ENCODE measurements at places on chromosomes 5 and 9.

DNA sequence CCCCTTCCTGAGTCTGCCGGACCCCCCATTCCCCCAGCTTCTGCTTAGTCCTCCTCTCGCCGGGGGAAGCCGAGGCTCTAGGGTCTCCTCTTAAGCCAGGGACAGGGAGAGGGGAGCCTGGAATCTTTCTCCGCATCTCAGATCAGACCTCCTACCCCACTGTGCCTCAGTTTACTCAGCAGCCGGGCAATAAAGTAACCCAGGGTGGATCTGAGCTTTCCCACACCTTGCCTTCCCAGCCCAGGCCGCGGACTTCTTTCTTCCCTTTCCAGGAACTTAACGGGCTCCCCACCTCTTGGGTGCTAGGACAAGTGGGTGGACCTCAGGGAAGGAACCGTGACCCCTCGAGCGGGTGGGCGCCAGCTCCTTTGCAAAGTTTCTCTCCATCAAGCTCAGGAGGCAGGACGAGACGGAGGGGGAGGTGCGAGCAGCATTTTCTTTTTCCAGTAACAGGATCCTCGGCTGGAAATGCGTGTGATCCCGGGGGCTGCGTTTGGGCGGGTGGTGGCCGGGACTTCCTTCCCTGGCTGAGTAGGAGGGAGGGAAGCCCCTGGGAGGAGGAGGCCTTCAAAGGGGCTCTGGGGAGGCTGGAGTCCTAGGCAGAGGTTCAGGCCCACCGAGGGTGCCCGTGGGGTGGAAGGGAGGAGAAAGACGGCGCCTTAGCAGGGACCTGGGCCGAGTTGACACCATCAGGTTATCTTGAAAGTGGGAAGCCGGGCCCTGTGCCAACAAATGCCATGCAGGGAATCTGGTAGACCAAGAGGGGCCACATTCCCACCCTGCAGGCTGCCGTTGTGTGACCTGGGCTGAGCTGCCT lies 795 bp downstream of the DAB2IP start:
- DNase-seq: no peak

DNA sequence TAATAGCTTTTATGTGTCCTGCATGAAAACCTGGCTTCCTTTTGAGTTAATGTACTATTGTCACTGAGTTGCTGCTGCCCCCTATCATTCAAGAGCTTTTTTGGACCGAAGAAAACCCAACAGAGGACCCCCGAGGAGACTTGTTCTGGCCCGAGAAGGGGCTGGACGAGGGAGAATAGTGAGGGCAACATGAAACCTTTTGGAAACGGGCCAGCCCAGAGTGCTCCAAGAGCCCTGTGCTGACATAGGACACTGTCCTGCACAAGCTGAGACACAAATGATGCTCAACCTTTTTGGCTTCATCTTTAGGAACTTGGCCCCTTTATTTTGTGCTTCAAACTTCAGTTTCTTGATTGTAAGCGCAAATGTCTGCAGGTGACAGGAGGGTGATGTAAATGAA lies 4.0 kb upstream of the GADD45G start:
- DNase-seq: no peak

- DNase-seq: no peak
These were observed 6.7 kb downstream of the DDX31 start for GRCh38 chr9:132663117-132663516.

- no peak for DNase-seq
These were observed 91.4 kb downstream of the LIFR start for GRCh38 chr5:38465061-38465460.

DNA sequence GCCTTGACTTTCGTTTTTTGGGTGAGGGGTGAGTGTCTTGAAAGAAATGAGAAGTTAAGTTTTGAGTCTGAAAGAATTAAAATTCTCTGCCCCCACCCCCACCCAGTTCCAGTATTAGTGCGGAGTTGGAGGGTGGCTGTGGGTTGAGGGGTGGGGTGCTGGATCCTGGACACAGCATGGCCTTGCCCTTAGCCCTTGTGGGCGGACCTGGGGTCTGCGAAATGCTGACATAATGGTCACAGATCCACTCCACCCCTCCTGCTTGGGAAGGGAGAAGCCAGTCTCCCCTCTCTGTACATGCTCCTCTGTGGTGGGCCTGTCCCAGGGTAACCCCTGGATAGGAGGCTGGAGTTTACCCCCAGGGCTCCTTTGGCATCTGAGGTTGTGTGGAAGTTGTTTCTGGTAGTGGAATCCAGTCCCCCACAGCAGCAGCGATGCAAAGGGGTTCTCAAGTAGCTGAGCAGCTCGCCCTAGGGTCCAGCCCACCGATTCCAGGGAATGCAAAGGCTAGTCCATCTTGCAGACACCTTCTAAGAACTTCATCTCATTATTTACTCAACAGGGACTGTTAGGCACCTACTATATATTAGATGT lies 42.8 kb upstream of the TCF7 start:
- no peak for DNase-seq

DNA sequence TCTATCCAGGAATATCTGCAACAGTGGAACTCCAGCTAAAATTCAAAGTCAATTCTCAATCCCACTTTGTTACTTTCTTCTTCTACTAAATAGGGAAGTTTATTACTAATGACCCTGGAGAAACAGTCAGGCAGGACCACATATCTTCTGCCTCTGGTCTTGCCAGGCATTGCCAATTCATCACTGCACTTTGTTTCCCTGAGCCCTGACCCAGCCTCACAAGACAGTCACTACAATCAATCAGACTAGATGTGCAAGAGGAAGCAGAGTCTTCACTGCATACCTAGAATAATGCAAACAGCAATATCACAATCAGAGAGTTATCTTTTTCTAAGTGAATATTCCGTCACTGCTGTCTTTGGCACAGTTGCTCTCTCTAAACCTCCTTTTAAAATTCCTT lies 74.9 kb upstream of the GAS1 start:
- no peak for DNase-seq

GRCh38 chr9:79701651-79702050 lies 129.9 kb downstream of the TLE4 start:
- no peak for DNase-seq

DNA sequence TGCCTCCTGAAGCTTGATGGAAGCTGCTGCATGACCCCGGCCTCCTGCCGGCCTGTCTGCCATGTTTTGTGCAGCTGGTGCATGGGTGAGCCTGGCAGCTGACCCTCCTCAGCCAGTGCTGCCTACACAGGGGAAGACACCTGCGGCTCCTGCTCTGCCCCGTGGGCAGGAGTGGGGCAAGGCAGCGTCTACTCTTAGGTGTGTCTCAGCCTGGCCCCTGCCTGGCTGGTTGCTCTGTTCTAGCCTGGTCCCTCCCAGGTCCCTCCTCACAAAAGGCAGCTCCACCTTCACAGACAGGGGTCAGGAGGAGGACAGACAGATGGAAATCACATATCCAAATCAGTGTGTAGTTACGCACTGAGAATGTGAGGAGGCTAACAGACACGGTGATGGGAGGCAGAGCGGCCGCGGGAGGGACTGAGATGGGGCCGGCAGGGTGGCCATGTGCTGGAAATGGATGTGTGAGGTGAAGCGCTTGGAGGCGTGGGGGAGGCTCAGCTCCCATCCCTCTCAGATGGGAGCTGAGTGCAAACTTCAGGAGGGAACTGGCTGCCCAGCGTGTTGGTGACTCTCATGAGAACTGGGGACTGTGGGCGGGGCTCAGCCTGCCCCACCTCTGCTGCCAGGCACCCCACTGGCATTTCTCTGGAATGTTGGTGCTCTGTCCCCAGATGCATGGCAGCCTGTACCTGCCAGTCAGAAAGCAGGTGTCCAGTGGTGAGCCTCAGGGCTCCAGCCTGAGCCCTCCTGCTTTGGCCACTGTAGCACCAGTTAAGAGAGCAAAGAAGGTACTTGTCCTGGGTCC lies 43.4 kb downstream of the PPARGC1B start:
- DNase-seq: no peak

GRCh38 chr5:14218480-14218879 lies 75.3 kb downstream of the TRIO start:
- DNase-seq: no peak

DNA sequence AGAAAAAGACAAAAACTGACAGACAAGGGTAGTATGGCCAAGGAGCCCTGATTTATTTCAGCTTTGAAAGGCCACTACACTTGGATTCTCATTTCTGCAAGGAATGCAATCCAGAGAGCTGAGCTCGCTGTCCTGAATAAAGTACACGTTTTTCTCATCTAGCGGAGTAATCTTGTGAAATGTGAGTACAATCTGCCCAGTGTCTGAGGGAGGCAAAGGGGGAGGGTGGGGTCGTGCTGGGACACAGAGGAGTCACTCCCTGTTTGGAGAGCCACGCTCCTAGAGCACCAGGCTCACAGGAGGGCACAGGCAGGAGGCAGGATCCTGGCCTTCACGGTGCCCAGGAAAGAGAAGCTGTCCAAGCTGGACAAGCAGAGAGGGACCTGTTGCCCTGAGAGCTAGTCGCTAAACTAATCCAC lies 51.0 kb upstream of the IFNK start:
- DNase-seq: no peak

DNA sequence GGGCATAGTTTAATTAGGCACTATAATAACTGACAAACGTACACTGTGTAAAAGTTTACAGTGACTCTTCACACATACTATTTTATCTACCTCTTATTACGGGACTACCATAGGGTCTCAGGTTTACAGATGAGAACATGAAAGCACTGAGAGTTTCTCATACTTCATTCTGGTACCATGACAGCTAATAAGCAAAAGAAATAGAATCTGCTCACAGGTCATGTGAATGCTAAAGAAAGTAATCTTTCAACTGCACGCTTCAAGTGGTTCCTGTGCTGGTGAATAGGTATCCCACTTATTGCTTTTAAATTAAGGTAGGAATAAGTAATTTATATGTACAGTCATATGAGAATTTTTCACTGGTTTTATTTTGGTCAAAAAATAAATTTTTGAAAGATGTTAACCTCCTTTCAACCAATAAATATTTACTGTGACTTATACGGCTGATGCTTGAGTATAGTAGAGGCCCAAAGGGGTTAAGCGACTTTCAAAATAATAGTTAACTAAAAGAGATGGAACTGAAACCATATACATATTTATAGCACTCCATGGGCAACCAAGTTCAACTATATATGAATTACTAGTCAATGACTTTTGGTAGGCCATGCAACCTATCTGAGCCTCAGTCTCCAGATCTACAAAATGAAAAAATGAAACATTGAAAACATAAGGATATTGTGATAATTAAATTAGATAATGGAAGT lies 8.1 kb downstream of the CDKN2A start:
- no peak for DNase-seq

DNA sequence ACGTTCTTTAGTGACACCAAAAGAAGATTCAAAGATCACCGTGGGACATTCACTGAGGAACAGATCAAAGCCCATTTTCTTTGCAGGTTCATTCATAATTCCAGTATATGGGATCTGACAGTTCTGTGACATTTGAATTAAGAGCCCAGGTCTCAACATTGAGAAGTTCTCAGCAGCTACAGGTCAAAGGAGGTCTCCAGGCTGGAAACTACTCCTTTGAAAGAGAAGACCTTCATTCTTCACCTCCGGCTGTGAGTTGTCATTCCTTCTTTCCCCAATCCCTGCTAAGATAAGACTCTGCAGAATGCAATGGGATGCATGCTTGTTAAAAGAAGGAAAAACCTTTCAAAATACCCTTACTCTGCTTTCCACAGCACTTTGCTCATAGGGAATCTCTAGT lies 79.0 kb downstream of the COL23A1 start:
- DNase-seq: no peak

GRCh38 chr5:129962506-129962905 lies 58.2 kb downstream of the CHSY3 start:
- DNase-seq: no peak

- no peak for DNase-seq
These were observed 129.5 kb downstream of the SIL1 start for GRCh38 chr5:139068494-139069151.

DNA sequence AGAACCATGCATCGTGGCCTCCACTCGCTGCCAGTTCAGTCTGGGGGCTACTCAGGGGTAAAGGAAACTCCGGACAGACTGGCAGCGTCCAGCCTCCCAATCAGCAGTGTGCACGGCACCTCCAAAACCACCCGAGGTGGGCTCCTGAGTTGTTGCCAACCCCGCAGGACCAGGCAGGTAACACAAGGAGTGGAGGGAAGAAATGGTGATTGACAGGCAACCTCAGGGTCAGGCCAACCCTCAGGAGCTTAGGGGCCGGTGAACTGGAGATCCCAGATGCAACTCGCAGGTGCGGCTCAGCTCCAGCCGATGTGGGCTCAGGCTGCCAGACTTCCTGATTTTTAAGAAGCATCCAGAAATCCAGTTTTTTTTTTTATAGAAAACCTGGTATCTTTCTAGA lies 37.3 kb upstream of the AKNA start:
- DNase-seq: no peak

- no peak for DNase-seq
These were observed 59.7 kb downstream of the FGF18 start for GRCh38 chr5:171478946-171479775.

- no peak for DNase-seq
These were observed 1.4 kb upstream of the DAB2 start for GRCh38 chr5:39426051-39426745.

GRCh38 chr9:107586493-107586892 lies 96.9 kb upstream of the KLF4 start:
- DNase-seq: no peak

GRCh38 chr5:108655750-108656450 lies 91.8 kb upstream of the FER start:
- no peak for DNase-seq

DNA sequence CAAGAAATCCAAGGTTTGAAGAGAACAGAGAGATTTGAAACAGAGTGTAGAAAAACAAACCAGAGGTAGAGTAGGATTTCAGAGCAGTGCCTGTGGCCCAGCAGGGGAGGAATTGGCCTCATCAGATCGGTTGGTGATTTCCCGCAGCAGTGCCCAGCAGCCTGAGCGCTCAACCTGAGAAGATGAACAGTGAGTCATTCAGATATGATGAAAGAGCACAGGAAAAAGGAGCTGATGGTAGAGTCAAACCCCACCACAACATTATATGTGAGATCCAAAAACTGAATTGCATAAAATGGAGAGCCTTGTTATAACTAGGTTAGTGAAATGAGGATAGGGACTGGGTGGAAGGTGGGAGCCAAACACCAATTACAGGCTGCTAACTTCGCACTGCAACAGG lies 248.9 kb downstream of the PIK3R1 start:
- no peak for DNase-seq

- no peak for DNase-seq
These were observed 23.8 kb downstream of the ALG2 start for GRCh38 chr9:99197987-99198386.

DNA sequence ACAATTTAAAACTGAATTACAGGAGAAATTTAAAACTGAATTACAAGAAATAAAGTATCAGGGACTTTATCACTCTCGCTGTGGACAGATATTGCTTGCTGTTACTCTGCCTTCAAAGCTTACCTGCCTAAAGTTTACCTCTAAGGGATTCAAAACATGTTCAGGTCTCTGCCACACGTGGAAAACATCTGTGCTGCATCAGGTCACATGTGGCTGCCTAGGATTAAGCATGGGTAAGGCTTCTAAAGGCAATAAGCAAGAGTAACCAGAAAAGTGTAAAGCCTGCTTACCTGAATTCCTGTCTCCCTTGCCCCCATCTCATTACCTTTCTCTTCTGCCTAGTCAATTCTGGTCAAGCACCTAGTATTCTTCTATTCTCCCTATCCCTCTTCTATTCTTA lies 18.9 kb downstream of the MINAR2 start:
- no peak for DNase-seq
